Amniotic epithelial cell (primary cell): ENCODE measurements at places on chromosomes 3 and 15.

GRCh38 chr3:126338790-126339288 lies 18.4 kb downstream of the KLF15 start:
- DNase-seq, result no peak

GRCh38 chr3:32817558-32818228 lies at the start of gene TRIM71:
TRIM71 (plus strand) TSS chr3:32817997; CDS start chr3:32818081, 84 bp downstream.
- no peak for DNase-seq

- peak; percentile 17 for DNase-seq
Observed at GRCh38 chr3:70606018-70606417, 293.6 kb upstream of the MDFIC2 start.

- DNase-seq, result no peak
Observed at GRCh38 chr15:73386886-73387506, 18.2 kb upstream of the HCN4 start.

- DNase-seq, result no peak
Observed at GRCh38 chr15:65551183-65551582, 20.9 kb downstream of the HACD3 start.
